ENCODE measurements at places on chromosomes 7 and 10.

DNA sequence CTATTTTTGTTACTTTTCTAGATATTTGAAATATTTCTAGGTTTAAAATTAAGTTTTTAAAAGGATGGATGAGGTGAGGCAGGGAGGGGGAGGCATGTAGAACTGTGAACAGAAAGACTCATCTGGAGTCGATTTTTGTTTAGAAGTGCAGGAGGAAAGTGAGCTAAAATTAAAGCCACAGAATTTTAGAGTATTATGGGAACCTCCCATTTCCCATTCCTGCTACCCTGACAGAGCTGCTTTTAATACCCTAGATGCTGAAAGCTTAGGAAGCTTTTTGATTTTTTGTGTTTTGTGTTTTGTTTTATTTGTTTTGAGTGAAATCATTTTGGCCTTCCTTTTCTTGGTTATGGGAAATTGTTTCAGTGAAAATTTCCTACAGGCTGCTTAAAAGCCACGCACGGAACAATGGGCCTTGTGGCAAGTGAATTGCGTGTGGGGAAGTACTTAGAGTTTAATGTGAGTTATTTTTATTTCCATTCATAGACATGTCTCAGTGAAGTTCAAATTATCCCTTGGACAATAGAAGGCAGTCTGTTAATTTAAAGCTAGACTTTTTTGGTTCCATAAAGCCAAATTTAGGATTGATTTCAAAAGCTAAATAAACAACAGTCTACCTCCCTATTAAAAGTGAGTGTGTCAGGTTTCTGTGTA is 102.0 kb upstream of the HDAC9 start:
- no peak for DNase-seq

- DNase-seq = peak; percentile 70
Observed at GRCh38 chr7:55309040-55309991, 55.8 kb upstream of the LANCL2 start.

- no peak for DNase-seq
Observed at GRCh38 chr10:73946253-73947145, 35.6 kb downstream of the PLAU start.

GRCh38 chr7:117135553-117135891 is 182.2 kb downstream of the ST7 start:
- DNase-seq = no peak

DNA sequence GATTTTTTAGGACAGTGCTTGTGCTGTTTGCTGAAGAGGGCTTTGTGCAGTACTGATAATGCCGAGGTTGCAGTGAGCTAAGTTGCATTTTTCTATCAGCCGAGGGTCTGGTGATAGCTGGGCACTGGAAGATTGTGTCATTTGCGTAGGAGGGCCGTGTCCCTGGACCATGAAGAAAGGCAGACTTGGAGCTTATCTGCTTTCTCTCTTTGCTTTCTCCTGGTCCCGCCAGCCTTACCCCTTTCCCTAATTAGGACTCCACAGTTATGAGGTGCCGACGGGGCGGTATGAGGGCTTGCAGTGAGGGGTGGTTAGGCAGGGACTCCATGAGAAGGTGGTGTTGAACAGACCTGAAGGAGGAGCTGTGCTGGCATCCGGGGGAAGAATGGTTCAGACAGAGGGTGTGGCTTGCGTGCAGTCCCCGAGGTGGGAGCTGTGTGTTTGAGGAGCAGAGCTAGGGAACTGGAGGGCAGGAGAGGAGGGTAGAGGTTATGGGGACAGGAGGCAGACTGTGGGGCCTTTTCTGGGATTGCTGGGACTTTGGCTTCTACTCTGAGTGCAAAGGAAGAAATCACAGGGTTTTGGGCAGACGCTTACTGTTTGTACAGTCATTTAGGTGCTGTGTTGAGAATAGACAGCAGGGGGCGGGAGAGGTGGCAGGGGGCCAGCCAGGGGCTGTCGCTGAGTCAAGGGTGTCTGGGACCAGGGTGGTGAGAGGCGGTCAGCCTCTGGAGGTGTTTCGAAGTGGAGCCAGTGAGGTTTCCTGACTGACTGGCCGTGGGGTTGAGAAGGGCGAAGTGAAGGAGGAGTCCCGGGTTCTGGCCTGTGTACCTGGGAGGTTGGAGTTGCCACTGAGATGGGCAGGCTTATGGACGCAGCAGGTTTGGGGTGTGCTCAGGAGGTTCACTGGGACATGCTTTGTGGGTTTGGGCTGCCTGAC is 43.4 kb downstream of the PRF1 start:
- peak; percentile 74 for DNase-seq

DNA sequence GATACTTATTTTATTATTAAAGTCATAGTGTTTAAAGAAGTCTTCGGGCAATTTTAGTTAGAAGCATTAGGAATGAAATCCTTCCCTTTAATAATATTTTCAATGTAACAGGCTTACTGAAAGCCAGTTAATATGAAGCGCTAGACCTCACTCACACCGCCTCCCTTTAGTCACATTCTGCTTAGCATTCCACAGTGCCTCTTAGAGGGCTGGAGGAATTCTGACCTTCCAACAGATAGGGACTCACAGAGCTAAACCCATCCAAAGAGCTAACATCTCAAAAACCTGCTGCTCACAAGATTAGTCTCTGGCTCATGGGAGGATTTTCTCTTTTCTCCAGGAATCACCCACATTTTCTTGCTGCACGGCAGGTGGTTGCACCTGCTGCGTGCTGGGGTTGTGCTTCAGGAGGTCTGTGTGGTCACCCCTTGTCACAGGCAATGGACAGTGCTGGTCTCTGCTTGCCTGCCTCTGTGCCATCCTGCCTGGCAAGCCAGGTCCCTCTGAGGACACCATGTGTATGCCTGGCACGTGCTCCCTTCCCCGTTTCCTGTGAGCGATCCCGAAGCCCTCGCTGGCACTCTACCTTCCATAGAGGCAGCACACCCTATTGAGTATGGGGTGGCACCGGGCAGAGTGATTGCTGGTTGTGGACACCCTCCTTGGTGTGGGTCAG is 91.8 kb downstream of the KLF6 start:
- DNase-seq = no peak

- DNase-seq = no peak
Observed at GRCh38 chr7:69739931-69740431, 141.7 kb downstream of the AUTS2 start.

DNA sequence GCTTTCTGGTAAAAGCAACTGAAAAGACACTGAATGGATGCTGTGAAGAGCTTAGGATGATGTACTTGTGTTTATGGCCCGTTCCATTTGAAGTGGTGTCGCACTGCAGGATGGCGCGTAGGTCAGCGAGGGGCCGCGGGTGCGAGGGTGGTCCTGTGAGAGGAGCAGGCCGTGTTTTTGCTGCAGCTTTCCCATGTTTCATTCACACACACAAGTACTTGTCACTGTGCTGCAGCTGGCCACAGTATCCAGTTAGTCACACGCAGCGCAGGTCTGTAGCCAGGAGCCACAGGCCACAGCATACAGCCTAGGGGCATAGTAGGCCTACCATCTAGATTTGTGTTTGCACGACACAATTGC is 23.2 kb downstream of the WIPI2 start:
- DNase-seq = no peak

GRCh38 chr7:7969306-7970236 is 975 bp downstream of the GLCCI1 start:
- peak; percentile 53 for DNase-seq

DNA sequence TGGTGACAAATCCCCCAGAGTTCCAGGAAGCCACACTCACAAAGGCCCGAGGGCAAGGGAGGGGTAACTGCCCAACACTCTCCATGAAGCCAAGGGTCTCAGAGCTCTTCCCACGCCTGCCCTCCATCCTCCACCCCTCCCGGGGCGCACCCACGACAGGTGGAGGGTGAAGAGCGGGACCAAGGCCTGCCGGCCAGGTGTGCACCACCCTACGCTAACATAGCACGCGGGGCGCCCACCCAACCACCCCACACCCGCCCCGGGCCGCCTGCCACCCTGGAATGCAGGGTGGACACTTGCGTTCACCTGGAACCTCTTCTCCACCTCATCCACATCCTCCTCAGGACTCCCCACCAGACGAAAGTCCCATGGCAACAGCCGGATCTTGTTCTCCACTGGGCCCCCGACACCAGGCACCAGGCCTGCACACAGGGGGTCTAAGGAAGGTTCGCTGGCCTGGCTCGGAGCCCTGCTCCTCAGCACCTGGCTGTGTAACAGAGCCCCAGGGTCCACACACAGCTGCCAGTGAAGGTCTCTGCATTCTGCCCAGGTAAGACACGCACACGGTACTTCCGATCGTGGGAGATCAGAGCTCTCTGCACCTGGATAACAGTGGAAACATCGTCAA is 32.7 kb downstream of the MAD1L1 start:
- DNase-seq = no peak

GRCh38 chr7:47047384-47047783 is 534.5 kb downstream of the TNS3 start:
- no peak for DNase-seq

DNA sequence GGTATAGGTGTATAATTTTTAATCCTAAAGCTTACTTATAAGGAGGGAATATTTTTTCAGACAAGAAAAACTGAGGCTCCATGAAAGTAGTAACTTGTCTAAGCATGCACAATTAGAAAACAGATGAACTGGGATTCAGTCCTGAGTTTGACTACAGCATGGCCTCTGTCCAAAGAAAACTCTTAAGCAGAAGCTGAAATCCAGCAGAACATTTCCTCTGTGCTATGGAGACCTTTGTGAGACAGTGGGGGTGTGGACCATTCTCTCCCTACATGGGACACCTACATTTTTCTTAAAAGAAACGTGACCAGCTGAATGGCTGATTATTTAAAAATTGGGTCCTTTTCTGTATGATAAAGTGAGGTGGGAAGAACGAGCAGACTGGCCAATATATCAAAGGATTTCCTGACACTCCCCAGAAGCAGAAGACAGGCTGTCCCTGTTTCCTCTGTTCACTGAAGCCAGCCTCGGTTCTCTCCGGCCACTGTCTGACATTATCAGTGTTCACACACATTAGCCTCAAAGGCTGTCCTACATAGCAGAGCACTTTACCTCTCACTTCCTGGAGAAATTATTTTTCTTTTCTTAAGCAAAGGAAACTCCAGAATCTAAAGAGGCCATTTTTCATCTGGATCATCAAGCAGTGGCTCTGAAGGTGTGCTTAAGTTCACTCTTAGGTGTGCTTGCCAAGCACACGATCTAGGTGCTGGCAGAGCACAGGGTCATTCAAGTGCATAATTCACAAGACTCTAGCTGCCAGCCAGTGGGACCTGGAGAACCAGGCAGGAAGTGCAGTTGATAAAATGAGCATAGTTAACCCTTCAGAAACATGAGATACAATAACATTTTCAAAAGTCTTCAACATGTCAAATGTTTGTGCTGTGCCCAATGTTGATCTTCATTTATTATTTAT is 40.4 kb upstream of the KIAA1217 start:
- no peak for DNase-seq

- DNase-seq = no peak
Observed at GRCh38 chr7:415646-416525, 103.8 kb downstream of the PDGFA start.

DNA sequence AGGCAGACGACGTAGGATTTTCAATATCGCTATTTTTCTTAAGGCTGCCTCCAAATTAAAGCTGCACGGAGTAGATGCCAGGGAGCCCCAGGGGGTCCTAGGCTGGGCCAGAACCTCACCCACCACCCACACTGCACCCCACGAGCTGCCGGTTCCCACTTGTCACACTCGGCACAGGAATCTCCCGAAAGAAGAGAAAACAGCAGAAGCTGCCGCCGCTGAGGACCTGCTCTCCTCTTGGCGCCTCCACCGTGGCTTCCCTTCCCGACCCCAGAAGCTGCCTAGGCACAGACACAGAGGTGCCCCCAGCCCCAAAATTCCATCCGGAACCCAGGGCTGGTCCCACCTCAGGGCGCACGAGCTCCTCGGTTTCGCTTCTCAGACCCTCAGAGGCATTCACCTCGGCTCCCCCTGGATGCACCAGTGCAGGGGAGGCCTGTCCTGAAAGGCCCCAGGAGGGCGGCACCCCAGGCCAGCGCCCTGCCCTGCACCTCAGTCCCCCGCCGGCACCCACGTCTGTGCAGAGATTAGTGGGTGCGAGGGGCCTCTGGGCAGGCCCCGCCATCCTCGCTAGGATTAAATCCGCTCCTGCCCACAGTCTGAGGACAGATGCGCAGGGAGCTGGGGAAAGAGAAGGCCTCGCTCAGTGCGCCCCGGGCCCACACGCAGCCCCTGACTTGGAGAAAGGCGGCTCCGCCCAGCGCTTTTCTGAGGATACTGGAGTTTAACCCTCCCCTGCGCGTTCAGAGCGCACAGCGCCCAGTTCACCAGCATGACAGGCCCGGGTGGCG is 99.2 kb downstream of the PTPRN2 start:
- DNase-seq = no peak

DNA sequence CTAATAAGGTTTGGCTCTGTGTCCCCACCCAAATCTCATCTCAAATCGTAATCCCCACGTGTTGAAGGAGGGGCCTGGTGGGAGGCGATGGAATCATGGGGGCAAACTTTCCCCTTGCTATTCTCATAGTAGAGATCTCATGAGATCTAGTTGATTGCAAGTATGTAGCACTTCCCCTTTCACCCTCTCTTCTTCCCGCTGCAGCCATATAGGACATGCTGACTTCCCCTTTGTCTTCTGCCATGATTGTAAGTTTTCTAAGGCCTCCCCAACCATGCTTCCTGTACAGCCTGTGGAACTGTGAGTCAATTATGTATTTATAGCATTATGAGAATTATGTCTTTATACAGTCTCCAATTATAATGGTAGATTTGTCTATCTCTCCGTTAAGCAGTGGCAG is 594.5 kb downstream of the ACTR3B start:
- no peak for DNase-seq

- peak; percentile 66 for DNase-seq
Observed at GRCh38 chr10:114304571-114305421, 65.7 kb downstream of the VWA2 start.

DNA sequence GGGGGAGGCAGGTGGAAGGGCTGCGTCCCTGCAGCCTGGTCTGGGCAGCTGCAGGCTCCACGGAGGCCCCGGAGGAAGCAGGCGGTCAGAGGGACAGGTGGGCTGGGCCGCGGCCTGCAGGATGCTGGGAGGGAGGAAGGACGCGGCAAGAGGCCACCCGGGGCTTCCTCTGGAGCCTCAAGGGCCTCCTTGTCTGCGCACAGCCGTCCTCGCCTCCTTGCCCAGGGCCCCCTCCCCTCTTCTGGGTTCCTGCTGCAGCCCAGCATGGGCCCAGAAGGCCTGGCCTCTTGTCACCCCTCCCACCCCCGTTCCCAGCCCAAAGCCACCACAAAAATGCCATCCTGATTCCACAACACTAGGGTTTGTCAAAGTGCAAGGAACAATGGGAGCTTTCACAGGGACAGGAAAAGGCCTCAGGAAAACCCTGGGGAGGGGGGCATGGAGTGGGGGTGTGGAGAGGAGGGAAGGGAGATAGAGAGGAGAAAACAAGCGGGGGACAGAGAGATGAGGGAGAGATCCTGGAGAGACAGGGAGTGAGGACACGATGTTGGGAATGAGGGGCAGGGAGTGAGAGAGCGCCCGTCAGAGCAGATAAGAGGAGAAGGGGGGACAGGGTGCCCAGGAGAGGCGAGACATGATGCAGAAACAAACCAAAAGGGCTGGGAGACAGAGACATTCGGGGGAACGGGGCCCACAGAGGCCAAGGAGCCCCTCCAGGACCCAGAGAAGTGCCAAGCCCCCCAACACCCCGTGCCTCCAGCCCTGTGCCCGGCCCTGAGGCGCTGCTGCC is 41.8 kb downstream of the ZCCHC24 start:
- DNase-seq = no peak

Data from CD4-positive, alpha-beta T cell treated with Interleukin-17A for 1 hour (primary cell).